Hematopoietic multipotent progenitor cell treated with erythropoietin and hydrocortisone succinate and interleukin-3 and kit ligand, for 6 days (in vitro differentiated cells): ENCODE measurements at places on chromosomes 2 and 18.

GRCh38 chr2:1837022-1837421, 92.7 kb upstream of the PXDN start:
- no peak for DNase-seq

- DNase-seq = no peak
These were observed 162.8 kb downstream of the CCDC148 start for GRCh38 chr2:158293722-158294121.

GRCh38 chr2:26645762-26646161, 4.6 kb upstream of the CIB4 start:
- DNase-seq = no peak

DNA sequence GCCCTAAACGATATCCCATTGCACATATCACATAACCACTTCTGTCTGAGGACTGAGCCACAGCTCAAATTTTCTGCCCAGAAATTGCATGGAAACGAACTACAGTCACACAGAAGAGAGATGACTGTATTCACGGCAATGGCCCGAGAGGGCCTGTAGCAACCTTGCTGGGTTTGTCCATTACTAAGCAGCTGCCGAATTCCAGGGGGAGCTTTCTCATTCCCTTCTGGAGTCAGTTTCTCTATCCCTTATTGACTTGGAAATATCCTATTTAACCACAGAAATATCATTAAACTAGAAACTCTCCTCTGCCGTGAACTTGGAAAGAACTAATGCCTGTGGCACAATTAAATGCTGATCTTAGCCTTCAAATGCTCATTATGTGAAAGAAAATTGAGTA, 183.9 kb downstream of the DNER start:
- no peak for DNase-seq

GRCh38 chr2:119683074-119683712, 4.2 kb downstream of the TMEM177 start:
- no peak for DNase-seq

- DNase-seq = no peak
These were observed 2.8 kb downstream of the MTHFD2 start for GRCh38 chr2:74201196-74201595.

- no peak for DNase-seq
These were observed 1074.9 kb downstream of the TDRD15 start for GRCh38 chr2:22198381-22199283.

- DNase-seq = peak; percentile 74
These were observed 84.6 kb downstream of the PLCL1 start for GRCh38 chr2:197889041-197889440.
